CD4-positive, alpha-beta T cell treated with Interleukin-4 for 4 hours (primary cell): ENCODE measurements at places on chromosomes 13 and 19.

DNA sequence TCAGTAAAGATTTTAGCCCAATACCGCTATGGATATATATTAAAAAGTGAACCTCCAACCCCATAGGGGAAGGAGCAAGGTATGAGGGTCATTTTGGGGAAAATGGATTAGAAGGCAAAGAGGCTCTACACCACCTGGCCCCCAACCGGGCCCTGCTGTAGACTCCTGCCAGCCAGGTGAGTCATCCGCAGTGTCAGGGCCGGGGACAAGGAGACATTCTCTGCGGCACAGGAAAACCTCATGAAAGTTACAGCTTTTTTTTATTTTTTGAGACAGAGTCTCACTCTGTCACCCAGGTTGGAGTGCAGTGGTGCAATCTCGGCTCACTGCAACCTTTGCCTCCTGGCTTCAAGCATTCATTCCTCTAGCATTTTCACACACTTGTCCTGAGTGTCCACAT lies 32.0 kb downstream of the ZFR2 start:
- DNase-seq = peak; percentile 19

DNA sequence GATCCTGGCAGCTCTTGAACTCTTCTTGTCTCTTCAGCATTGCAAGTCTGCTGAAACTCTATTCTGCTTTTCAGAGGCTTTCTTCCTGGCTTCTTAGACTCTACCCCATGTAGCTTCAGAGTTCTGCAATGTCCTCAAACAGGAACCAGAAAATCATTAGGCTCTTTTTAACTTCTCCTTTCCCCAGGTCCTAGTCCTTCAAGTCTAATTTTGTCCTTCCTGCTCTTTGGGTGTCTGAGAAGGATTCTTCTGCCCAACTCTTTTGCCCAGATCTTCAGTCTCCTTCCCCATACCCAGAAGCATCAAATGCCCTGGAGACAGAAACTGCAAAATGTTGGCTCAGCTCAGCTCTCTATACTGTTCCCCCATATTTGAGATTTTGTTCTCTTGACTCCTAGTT lies 50.0 kb upstream of the CALM3 start:
- DNase-seq = no peak

DNA sequence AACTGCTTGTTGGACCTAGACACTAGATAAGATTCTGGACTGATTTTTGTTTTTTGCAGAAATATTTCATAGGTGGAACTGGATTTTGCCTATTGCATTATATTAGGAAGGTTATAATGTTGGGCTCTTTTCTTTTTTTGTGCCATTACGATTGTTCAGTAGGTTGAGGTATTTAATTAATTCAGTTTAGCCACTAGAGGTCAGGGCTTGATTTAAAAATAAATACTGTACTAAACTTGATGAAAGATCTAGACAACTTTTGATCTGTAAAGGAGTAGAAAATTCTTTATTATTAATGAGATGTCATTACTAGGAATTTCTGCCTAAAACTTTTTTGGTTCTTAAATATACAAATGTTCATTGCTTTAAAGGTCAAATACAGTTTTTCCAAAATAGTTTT lies 15.2 kb upstream of the SUPT20H start:
- peak; percentile 22 for DNase-seq

DNA sequence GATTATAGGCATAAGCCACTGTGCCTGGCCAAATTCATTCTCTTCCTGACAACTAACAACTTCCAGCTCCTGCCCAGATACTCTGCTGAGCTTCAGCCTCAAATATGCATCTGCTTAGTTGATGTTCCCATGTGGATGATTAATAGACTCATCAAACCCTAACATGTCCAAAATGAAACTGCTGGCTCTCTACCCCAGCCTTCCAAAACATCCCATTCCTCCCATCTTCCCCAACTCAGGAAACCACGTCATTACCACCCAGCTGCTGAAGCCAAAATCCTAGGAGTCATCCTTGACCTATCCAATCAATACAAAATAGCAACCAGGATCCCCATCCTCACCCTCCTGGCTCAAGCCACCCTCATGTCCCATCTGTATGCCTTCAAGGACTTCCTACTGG lies 20.9 kb downstream of the POU2F2 start:
- no peak for DNase-seq
